ENCODE measurements at places on chromosomes 7 and 10.

DNA sequence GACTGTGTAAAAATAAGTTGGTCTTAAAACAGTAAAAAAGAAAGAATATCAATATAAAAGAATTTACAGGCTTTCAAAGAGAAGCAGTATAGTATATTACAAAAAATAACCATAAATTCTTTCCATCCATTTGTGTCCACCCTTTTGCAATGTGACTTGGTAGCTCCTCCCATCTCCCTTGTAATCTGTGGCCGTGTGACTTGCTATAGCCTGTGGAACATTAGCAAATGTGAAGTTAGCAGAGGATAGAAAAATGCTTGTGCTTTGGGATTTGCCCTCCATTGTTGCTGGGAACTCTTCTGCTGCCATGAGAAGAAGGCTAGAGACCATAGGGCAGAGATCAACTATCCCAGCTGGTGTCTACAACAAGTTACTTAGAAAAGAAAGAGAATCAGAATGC, 30.2 kb downstream of the KLHL7 start:
- no peak for DNase-seq

DNA sequence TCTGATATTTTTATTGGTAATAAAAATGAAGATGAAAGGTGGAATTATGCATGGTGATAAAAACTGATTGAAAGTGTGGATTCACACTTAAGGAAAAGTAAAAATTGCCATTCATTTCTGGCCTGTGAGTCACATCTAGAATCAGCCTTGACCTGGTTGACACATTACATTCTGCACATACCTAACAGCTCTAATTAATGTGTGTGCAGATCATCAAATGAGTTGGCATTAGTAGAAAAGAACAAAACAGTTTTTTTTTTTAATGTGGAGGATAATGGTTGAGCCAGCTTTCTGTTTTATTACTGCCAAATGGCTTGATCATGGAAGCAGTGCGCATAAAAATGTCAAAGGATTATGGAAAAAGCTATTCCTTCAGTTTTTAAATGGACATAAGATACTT, 142.6 kb upstream of the TMEM196 start:
- DNase-seq, result no peak

DNA sequence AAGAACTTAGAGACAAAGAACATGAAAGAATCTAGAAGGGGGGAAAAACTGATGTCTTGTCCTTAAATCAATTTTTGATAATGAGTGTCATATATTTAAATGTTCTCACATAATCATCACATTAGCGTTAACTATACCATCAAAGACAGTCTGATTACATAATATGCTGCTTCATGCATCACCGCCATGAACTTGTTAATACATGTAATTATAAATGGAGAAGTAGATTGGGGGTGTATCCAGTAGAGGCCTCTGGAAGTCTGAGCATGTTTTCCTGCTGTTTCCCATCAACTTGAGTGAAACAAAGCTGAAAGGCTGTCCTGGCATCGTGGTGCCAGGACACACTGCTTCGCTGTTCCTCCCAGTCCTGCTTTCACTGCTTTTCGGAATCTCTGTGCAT, 48.2 kb downstream of the PRLHR start:
- DNase-seq, result no peak

DNA sequence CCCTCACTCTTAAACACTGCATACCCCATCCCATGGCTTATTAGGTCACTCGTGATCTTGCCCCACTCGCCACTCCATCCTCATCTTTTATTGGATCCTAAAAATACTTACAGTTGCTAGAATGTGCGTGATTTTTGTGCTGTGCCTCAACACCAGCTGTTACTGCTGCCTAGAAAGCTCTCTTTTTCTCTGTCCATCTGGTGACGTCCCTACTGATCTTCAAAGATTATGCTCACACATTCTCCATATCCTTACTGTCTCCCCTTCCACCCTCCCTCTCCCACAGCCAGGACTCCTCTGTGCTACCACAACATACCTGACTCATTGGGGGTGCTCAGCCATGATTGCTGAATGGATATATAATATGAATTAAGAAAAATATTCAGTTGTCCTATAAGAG, 42.0 kb downstream of the CDK6 start:
- no peak for DNase-seq

- DNase-seq, result no peak
Measured at GRCh38 chr10:93894516-93895378, 969 bp downstream of the SLC35G1 start.

- DNase-seq, result no peak
Measured at GRCh38 chr7:50285269-50285668, 19.2 kb upstream of the IKZF1 start.

- DNase-seq, result no peak
Measured at GRCh38 chr7:96122746-96123145, 199.2 kb downstream of the SLC25A13 start.

GRCh38 chr10:101859530-101859929, 15.9 kb upstream of the KCNIP2 start:
- DNase-seq, result no peak

DNA sequence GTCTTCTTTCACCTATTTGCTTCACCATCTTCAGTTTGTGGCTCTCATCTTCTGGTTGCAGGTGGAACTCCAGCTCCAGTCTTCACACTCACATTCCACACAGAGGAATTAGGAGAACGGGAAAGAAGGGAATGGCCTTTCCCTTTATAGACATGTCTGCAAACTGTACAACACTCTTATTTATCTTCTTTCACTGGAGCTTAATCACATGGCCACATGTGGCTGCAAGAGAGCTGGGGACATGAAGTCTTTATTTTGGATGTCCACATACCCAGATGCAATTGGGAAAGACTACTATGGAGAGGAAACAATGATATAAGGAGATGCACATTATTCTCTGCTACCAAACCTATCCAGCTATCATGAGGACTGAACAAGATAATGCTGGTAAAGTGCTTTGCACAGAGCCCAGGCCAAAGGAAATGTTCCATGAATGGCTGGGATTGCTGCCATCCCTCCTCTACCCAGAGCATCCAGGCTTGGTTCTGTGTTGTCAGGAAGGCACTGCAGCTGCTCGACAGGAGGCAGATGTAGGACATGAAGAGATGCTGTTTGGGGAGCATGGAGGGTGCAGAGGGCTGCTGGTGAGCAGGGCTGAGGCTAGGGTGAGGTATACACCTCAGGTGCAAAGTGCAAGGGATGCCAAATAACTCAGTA, 183.8 kb upstream of the TBX20 start:
- DNase-seq, result no peak

DNA sequence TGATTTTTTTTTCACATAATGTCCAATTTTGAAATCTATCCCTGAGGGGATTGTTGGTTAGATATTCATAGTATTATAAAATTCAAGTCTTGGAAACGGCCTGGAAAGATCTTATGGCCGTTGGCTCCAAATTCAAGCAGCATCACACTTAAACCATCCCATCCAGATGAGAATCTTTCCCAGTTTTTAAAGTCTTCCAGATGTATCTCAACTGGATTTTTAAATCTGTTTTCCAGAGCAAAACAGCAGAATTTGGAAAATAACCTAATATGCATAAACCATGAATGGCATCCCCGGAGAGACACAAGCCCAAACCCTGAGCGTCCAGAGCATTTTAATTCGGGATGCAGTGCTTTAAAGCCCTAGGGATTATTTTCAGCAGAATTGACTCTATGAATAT, 208.2 kb upstream of the PRKCQ start:
- DNase-seq, result no peak

GRCh38 chr7:83649701-83650100, 762 bp upstream of the SEMA3E start:
- DNase-seq, result no peak

DNA sequence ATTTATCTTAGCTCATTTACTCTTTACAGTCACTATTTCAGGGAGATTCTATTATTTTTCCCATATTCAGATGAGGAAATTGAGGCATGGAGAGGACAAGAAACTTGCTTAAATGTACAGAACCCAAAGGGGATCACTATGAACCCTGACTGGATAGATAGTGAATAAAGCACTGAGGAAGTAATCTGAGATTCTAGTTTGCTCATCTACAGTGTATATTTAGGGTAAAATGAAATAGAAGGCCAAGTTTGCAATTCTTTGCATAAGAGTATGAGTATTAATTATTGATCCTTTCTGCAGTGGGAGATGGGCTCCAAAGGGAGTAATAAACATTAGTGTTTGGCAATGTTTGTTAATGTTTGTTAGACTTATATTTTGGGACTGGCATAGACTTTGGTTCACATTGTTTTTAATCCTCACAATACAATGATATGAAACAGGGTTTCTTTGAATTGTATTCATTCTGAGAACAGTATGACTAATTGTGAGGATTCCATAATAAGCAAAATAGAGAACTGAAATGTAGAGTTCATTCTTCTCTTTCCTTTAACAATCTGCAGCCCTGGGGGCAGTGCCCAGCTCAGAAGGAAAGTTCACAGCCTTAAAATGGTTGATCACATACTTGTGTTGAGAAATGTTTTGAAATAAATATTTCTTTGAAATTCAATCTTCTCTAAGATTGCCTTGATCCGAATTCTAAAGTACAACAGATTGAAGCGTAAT, 131.0 kb upstream of the ZNF804B start:
- no peak for DNase-seq

GRCh38 chr10:95480102-95480900, 80.9 kb downstream of the SORBS1 start:
- no peak for DNase-seq

DNA sequence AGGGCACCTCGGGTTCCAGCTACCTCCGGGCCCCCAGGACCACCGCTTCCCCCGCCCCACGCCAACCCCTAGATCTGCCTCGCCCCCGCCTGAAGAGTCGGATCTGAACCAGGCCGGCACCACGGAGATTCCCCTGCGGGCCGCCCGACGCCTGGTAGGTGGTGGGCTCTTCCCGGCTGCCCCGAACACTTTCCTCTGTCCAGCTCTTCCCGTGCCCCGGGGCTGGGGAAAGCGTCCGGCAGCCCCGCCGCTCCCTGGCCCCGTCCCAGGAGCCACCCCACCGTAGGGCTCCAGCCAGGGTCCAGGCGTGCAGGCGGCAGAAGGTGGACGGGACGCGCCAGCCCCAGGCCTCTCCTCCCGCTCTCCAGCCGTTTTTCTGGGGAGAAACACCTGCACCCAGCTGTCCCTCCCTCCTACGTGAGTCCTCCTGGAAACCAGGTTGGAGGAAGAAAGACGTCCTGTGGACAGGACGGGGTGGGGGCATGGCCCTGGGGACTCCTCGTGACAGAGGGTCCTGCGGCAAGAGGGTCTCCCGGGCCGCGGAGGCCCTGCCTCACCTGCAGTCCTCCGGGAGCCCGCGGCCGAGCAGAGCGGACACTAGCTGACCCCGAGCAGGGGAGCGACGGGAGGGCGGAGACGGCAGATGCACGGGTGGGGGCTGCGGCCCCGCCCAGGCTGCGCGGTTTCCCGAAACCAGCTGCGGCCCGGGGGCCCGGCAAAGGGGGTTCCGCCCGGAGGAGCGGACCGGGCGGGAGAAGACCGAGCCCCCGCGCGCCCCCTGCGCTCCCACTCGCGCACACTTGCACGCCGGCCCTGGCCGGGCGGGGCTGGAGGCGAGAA, at the start of gene TMEM176B:
Gene TMEM176B (minus strand): TSS at position 624 of the 840 bp plus-strand sequence. CDS start 3,795 bp downstream, outside the sequence.
- DNase-seq, result peak; percentile 6

DNA sequence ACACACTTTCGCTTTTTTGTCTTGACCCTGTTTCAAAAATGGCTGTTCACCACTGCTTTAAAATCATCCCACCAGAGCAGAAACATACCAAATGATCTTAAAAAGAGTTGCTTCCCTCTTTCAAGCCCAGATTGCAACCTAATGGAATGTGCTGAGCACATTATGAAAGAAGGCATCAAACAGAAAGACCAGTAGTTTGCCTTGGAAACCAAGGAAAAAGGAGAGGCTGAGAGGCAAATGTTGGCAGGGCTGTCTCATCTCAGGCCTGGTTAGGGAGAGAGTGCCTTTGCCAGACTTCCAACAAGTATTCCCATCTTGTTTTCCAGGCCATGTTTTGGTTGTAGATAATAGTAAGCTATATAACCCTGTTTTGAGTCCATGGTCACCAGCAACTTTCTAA, 64.3 kb downstream of the ABCB4 start:
- no peak for DNase-seq

- no peak for DNase-seq
Measured at GRCh38 chr10:62005687-62006086, 104.2 kb downstream of the ARID5B start.

GRCh38 chr7:91798425-91798824, 82.1 kb downstream of the MTERF1 start:
- no peak for DNase-seq

DNA sequence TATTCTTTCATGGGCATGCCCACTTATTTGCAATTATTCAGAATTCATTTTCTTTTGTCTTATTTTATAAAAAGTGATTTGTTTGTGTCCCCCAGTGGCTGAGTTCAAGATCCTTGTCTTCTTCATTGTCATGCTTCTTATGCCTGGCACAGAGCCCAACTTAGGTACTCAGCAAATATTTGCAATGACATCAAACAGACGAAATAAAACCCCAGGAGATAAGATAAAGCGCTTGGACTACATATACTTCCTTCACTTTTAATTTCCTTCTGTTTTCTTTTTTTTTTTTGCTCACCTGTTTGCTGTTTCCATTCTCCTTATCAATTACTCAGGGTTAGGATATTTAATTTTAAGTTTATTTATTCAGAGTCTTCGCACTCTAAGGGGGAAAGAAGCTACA, 225.0 kb downstream of the SDHAF3 start:
- no peak for DNase-seq

DNA sequence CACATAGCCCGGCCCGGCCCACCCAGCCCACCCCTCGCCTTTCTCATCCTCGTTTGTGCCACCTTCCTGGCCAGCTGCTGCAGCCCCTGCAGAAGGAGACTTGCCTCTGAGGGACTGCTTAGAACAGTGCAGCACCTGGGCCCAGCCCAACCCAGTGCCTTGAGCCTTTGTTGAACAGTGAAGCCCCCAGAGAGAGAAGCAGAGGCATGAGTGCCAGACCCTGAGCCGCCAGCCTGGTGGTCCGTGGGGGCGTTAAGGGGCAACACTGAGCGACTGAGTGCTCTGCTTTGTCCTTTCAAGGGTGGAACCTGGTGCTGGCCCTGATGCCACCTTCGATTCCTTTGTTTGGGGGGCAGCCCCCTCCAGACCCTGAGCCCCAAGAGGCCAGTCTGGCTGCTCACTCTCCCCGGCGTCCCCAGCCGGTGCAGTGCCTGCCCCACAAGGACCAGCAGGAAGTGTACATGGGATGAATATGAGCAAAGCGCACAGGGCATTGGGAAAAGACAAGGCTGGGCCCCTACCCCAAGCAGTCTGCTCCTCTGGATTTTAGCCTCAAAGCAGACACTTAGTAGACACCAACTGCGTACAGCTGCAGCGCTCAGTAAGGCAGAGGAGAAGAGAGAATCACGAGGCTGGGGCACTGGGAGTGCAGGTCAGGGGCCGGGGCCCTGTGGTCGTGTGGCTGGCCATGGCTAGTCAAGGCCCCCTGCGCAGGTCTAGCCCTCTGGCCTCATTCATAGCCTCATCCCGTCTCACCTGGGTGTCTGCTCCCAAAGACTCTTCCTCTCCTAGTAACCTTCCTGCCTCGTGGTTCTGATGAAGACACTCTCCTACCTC, 95.9 kb downstream of the RGS10 start:
- DNase-seq, result no peak

DNA sequence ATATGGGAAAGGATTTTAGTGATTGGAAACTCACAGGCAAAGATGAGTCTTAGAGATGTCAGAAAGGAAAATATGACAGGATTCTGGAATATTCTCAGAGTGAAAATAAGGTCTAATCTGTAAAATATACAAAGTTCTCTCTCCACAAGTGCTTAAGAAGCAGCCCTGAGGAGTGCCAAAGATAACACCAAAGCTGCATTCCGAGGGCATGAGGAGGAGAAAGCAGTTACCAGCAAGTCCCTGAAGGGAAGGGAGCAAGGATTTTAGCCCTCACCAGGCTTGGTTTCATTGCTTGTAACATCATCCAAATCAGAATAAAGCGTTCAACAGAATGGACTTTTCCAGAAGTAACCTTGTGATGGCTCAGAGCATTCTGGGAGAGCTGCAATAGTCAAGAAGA, 31.4 kb upstream of the DLX6 start:
- no peak for DNase-seq

GRCh38 chr7:44534501-44534900, 6.6 kb downstream of the NPC1L1 start:
- no peak for DNase-seq
